ENCODE measurements at places on chromosomes 5 and 9.

GRCh38 chr5:16881251-16881650, 54.8 kb downstream of the MYO10 start:
- no peak for DNase-seq

GRCh38 chr5:88109818-88110217, 158.8 kb downstream of the TMEM161B start:
- DNase-seq, result no peak

DNA sequence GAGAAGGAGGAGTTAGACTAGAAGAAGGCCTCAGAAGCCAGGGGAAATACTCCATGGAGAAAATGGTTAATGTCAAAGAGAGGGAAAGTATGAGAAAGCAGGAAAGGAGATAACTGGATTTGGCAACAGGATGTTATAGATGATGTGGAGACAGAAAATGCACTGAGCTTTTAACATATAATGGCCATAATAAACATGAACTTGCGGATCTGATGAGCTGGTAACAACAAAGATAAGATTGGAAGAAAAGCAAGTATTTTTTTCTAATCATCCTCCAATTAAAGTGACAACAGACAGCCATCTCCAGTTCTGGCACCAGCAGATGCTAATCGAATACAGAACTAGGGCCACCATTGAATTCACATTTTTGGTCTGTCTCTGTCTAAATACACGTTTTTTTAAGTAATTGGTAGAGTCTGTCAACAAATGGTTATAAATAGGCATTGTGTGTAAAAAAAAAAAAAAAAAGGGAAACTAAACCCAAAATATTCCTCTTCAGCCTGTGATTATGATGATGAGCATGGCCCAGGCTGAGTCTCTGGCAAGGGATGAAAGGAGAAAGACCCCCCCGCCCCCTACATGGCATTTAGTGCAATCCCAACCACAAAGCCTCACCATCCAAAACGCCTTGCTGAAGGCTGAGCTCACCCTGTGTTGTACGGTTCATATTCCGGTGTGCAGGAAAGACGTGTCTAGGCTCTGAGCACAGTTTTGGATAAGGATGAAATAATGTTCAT, 149.5 kb upstream of the LHFPL2 start:
- no peak for DNase-seq

DNA sequence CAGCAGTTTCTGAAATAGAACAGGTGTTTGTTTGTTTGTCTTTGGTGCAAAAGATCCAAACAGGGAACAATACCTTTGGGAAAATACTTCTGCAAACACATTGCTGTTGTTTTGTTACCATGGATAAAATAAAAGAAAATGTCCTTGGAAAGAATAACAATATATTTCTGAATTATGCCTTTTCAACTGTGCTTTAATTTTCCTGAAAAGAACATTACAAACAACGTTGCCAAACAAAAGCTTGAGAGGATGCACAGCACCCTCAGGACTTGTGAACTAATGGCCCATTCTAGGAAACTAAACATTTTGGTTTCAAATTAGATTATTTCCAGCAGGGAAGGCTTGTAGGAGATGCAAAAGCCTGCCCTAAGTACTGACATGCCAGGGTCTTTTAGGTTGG, 967.2 kb downstream of the TLE4 start:
- DNase-seq, result no peak

DNA sequence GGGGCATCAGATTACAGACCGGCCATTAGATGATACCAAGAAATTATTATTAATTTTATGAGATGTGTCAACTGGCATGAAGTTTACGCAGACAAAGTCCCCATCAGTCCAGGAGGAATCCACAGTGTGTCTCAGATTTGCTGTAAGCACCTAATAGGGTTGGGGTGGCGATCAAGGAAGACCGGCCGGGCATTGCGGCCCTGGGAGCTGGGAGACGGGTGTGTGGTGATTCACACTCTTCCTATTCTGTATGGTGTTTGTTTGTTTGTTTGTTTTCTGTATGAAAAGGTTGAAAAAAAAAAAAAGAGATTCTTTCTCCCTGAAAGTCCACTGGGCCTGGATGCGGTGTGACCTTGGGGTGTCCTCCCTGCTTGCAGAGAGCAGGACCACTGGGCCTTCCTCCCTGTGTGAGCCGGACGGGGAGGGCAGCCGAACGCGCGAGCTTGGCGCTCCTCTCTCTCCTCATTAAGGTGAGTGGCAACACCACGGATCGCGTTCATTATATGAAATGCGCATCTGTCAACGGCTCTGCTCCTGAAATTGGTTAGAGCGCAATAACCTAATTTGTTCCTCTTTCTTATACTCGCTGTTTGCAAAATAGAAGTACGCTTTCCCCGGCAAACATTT, 15.1 kb downstream of the RASGEF1C start:
- no peak for DNase-seq

GRCh38 chr9:14031060-14031414, 282.9 kb downstream of the NFIB start:
- DNase-seq, result no peak

DNA sequence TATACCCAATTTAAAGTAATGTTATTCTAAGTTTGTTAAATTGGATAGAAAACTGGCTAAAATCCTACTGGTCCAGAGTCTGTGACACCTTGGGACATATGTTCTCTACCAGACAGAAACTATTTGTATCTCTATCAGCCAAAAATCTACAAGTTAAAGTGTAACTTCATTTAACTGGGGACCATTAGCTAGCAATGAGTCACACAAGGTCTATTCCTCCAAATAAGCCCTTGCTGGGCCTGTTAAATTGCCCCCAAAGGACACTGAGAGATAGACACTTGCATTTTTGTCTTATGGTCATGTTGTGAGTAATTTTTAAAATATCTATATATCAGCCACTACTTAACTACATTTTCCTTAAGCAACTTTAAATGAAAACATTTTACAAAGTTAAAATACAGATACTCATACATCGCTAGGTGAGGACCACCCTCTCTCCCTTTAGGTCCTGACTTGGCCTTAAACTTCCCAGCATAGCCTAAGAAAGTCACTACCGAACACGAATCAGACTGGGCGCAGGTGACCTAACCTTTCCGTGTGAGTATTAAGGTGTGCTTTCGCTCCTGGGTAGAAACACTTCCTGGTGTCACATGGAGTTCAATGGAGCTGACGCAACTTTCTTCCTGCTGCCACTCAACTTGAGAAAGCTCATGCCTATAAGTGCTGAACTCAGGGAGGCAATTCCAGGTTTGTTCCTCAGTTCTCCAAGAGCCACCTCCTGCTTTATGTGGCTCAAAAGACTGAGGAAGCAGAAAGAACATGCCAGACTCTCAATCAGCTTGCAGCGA, 249.1 kb downstream of the DIRAS2 start:
- no peak for DNase-seq

DNA sequence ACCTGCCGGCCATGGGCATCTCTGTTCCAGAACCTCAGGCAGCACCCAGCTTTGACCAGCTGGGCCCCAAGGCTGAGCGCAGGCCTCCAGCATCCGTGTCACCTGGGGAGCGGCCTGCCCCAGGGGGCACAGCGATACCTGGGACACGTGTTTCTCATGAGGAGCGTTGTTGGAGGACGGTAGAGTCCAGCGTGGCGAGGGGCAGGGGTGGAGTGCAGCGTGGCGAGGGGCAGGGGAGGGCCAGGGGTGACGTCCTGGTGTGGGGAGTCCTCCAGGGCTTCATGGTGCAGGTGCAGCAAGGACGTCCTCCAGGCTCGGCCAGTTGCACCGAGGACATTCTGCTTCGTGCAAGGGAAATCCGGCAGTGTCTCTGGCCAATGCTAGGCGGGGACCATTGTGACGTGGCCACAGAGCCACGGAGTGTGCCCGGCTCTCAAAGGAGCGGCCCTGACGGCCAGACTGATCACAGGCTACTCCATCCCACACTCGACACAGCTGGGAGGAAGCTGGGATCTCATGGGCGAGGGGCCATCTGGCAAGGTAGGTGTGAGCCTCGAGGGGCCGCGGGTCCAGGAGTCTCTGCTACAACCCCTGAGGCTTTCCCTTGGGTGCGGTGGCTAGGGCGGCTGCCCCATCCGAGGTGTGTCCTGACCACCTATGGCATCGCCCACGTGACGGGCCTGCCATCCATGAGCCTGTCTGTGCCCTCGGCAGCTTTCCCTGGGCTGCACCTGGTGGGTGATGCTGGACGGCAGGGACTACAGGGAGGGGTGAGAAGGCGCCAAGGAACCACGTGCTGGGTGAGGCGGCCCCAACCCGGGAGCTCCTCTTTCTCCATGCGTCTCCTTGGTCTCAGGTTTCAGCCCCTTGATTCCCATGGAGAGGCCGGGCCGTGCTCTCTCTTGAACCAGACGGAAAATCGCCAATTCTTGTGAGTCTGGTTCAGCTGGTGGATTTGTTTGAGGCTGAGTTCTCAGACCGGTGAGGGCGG, 33.8 kb downstream of the SLC9A3 start:
- DNase-seq, result no peak

GRCh38 chr9:12997009-12997408, 222.2 kb downstream of the LURAP1L start:
- no peak for DNase-seq

GRCh38 chr5:167453246-167454030, 838.0 kb upstream of the WWC1 start:
- DNase-seq, result no peak

DNA sequence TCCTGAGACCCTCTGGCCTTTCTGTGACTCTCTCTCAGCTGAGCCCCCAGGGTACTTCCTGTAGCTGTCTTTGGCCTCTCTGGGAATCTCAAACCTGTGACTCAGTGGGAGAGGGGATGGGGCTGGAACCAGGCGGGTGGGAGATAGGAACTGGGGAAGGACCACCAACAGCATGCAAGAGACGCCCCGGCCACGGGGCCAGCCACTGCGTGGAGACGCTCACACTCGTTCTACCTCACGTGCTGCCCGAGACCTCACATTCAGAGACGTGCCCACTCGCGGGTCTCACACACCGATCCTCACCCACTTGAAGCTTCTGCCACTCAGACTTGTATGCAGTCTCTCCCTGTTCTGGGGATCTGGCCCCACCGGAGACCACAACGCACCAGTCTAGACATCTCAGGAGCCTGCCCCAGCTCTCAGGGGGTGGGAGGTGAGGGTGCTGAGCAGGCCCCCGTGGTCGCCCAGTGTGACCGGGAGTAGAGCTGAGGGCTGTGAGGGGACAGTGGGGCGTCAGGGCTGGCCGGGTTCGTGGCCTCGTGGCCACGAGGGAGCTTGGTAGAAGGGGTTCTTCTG, 13.8 kb downstream of the GPRIN1 start:
- DNase-seq, result no peak

- DNase-seq, result no peak
These were observed 52.7 kb upstream of the UBTD2 start for GRCh38 chr5:172336264-172336663.

- DNase-seq, result no peak
These were observed 363.8 kb downstream of the LRRC70 start for GRCh38 chr5:62942384-62942783.

GRCh38 chr9:21434202-21435014, 5.8 kb upstream of the IFNA1 start:
- peak; percentile 38 for DNase-seq

DNA sequence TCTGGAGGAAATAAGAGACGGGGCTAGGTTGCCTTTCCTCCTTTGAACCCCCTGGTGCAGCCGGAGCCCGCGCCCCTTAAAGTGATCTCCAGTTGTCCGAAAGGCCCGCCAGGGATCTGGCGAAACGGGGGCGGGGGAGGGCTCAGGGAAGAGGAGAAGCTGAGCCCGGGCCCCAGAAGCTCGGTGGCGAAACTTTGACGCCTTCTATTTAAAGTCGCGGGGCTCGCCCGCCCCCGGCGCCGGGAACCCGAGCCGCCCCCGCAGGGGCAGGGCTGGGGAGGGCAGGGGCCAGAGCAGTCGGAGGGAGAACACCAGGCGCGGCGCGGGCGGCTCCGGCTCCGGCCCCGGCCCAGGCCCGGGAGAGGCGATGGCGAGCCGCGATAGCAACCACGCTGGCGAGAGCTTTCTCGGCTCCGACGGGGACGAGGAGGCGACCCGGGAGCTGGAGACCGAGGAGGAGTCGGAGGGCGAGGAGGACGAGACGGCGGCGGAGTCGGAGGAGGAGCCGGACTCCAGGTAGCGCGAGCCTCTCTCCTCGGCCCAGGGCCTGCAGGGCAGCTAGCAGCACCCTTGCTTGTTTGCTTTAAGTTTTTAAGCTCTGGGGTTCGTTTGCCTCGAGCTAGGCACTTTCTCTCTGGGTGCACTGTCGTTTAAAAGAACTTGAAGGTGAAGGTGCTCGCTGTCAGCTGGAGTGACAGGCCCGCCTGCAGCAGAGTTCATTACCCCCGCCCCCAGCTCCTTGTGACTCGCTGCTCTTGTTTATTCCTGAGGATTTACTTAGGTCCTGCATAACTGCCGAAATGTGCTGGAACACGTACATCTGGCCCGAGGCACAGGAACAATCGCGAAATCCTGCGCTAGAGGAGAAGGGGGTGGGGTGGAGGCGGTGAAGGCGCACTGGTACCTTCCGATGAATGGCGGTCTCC, at the start of gene CMYA5:
CMYA5 (plus strand) TSS at position 296 of the 926 bp plus-strand sequence; CDS start at position 368, 72 bp downstream.
- DNase-seq, result peak; percentile 89

DNA sequence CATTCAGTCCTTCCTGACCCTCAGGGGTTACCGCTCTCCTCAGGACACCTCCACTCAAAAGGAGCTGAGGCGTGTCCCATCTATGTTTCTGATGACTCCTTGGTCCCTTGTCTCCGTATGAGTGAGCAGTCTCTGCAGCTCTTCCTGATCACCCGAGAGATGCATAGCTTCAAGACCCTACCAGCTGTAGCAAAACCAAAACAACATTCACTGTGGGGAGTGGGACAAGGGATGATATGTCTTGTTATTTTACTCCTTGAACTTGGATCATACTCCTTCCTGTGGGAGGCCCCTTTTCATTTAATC, 14.4 kb downstream of the GLDC start:
- no peak for DNase-seq

GRCh38 chr5:75342836-75343235, 5.8 kb downstream of the HMGCR start:
- no peak for DNase-seq

- DNase-seq, result peak; percentile 23
These were observed 96.7 kb upstream of the ALDH1B1 start for GRCh38 chr9:38295764-38296163.

DNA sequence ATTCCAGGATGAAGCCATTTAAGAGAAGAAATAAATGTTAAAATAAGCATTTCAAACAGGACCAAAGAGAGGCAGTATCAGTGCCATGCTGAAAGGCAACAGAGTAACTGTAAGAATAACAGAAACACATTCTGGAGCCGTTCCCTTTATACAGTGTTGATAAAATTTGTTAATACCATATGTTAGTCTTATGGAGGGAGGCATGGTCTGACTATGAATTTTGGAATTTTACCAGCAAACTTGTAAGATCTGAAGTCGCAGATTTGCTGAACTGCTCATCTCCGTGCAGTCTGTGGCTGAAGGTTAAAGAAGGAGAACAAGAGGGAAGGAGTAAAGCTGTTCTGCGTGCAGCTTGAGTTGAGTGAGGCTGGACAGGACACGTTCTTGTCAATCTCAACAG, 508.4 kb downstream of the NFIB start:
- no peak for DNase-seq

GRCh38 chr5:87898574-87898973, 370.1 kb downstream of the TMEM161B start:
- DNase-seq, result no peak
